ENCODE measurements at places on chromosomes 3 and 15.

- no peak for DNase-seq
Measured at GRCh38 chr15:54803987-54804386, 392.8 kb downstream of the RSL24D1 start.

DNA sequence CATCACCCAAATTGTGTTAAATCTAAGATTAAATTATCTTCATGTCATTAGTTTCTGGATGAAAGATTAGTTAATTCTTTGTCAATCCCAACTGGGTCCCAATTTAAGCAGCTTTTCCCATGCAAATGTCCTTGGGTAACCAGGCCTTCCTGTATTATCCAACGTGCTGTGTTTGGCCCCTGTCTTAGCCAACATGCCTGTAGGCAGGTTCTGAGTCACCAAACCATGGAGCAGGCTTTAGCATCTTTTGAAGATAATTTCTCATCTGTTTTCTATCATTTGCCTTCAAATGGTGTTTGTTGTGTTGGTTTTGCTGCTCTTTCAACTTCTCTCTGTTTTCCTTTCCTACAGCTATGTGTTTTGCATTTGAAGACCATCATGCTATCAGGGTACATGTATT, 216.2 kb downstream of the ITPR1 start:
- DNase-seq, result no peak

DNA sequence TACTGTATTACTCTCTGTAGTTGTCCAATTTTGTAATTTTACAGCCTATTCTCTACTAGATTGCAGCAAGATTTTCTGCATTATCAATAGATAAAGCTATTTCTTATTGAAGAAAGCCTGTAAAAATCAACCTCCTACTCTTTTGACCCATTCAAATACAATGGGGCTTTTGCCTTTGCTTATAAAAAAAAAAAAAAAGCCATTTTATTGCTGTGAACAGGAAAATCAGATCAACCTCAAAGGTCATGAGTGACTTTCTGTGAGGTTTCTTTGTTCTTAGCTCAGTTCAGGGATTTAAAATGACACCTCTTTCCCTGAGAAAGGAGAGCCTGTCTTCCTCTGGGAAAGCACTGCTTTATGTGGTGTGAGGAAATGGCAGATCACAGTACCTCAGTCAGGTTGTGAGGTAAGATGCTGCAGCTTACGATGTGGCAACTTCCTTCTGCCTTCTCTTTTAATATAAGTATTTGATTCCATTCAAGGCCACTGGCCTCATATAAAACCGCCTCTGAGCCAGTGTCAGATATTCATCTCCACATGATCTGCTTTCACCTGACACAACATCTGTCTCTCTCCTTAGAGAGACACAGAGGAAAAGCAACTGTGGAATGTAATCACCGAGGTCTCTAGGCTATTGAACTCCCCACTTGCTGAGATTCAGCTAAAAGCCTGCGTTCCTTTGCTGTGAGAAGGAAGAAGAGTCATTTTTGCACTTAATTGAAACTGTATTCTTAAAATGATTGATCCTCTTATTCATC, 161.5 kb upstream of the MB21D2 start:
- no peak for DNase-seq

GRCh38 chr3:139201446-139202225, 142.2 kb upstream of the MRPS22 start:
- no peak for DNase-seq

GRCh38 chr3:114685161-114685560, 391.3 kb downstream of the TIGIT start:
- no peak for DNase-seq

DNA sequence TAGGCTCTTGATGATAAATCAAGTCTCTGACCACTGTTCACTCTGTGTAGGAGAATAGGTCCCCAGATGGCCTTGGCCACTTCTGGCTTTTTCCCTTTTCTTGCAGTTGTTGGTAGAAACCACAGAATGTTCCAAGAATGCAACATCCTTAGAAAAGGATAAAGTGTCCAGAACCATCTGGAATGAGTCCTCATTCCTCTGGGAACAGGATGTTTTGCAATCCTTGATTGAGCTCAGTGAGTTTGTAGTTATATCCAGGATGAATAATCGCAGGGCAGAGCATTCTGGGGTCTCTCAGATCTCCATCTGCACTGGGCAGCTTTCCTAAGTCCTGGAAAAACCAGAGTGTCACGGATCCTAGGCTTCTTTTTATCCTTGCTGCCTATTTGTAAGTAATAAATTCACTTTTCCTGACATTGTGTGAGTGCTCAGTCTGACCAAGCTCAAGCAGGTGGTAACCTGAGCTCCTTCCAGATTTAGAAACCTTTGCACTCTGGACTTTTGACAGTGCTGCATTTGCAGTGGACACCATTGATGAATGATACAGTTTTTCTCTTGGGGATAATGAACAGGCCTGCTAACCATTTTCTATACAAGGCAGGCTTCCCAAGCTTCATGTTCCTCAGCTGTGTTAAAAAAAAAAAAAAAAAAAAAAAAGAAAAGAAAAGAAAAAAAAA, 1028.6 kb downstream of the OTOL1 start:
- no peak for DNase-seq

GRCh38 chr3:137988152-137988551, 21.8 kb upstream of the CLDN18 start:
- DNase-seq, result no peak

DNA sequence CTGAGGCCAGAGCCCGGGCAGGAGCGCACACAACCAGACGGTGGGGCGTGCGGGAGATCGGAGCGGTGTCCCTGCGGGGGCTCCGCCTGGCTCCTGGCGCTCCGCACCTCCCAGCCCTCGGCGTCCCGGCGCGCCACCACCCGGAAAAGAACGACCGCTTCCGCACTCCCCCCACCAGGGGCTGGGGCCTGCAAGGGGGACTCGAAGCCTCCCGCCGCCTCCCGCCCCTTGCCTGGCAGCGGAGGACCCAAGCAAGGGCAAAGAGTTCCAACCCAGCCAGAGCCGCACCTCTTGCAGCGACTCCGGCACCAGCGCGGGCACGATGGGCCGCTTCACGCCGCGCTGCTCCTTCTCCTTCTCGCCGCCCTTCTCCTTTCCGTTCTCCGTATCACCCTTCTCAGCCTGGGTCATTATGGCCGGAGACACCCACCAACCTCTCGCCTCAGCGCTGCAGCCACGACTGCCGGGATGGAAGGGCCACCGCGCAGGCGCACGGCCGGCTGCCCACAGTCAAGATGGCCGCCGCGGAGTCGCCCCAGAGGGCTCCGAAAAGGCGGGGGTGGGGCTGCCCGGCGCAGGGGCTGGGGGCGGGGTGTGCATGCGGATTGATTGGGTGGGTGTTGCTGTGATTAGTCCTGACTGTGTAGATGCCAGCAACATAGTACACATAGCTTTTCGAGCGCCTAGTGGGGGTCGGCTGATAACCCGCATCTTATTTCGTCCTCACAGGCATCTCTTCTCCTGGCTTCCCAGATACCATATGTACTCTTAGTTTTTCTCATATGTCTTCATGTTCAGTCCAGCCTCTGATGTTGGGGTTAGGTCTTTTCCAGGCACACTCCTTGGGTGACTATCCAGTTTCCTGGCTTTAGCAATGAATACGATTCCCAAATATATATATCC, at the start of gene ACTR8:
TSS of gene ACTR8 (minus strand) at position 462 of the 903 bp plus-strand sequence. CDS start at position 411, 51 bp downstream.
- DNase-seq, result peak; percentile 91

DNA sequence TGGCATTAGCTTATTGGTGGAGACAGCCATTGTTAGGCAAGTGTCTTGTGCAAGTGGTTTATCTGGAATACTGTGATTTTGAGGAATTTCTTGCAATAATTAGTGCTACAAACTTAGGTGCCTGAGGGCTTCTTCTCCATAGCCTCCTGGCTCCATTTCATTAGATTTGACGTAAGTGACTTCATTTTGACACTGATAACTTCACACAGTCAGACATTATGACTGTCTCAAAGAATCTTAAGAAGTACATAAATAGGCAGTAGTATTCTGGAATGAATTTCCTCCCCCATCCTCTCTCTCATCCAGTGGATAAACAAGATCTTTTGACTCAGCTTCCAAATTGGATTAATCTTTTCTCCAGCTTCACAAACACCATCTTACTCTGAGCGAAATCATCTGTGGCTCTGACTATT, 19.0 kb downstream of the ARL14 start:
- DNase-seq, result no peak

DNA sequence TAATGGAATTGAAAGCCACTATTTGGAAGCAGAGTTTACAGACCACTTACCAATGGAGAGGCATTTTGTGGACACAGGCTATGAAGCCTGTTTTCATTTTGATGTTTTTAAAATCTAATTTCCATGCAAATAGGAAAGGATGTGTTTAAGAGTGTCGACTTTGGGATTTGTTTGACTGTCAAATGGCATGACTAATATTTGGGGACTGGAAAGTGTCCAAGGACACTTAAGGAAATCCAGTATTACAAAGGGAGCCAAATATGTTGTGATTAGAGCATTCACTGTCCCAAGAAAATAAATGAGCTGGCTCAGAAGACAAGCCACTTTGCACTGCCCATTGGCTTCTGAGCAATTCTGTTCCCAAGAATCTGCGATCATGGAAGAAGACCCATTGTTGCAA, 34.0 kb upstream of the SLC6A11 start:
- no peak for DNase-seq

DNA sequence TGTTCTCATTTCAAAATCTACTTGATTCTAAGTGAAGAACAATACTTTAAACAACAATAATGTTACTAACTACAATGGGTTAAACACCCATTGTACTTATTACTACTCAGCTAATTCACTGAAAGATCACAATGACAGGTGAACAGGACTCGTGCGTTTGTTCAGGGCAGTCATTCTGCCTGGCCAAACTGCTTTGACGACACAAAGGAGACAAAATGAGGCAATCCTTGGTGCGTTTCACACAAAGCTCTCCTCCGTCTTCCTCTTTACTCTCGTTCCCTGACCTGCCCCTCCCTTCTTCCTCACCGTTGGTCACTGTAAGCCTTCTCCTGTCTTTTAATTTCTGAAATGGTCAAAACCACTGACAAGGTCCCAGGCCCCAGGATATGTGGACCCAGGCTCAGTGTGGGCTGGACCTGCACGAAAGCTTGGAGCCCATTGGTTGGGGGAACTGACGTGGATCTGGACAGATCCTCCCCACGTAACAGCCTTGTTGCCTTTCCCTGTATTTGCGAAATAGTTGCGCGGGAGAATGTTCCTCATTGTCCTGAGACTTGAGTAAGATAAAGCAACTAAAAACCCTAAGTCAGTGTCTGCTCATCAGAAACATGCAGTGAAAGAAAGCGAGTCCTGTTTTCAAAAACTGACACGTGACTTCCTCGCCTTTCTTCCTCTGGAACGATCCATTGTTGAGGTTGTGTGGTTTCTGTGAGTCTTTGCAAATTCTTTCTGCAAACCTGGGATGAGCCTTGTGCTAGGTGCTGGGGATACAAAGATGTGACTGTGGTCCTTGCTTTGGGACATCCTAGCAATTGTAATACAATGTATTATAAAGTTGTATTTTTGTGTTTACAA, 147.1 kb upstream of the RGMA start:
- no peak for DNase-seq

GRCh38 chr3:98690876-98691275, 72.3 kb upstream of the ST3GAL6 start:
- no peak for DNase-seq

- no peak for DNase-seq
Measured at GRCh38 chr3:194139814-194140391, 4.0 kb downstream of the HES1 start.

GRCh38 chr15:45892182-45892581, 257.4 kb downstream of the SQOR start:
- DNase-seq, result no peak

DNA sequence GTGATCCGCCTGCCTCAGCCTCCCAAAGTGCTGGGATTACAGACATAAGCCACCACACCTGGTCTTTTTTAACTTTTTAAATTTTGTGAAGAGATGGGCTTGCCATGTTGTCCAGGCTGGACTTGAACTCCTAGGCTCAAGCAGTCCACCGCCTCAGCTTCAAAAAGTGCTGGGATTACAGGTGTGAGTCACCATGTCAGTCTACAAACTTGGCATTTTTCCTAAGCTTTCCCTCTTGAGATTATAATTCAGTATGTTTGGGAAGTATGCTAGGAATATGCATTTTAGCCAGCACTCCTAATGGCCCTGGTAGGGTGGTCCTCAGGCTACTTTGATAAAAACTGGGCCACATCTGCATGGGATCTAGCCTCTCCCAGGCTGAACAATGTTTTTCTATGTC, 4.4 kb downstream of the WDR73 start:
- DNase-seq, result no peak

DNA sequence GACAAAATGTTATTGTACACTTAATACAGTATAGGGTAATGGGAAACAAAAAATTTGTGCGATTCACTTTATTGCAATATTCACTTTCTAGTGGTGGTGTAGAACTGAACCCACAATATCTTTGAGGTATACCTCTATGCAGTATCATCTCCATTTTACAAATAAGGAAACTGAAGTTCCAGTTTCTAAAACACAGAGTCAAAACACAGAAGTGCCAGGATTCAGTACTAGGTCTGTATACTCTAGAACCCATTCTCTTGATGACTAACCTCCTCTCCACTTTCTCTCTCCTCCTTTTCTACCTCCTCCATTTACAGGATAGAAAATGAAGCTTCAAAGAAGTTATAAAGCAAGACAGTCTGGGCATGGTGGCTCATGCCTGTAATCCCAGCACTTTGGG, 62.2 kb downstream of the MB21D2 start:
- DNase-seq, result no peak

GRCh38 chr3:107927361-107928083, 163.3 kb downstream of the CD47 start:
- peak; percentile 85 for DNase-seq

- no peak for DNase-seq
Measured at GRCh38 chr3:106117490-106117858, 248.7 kb upstream of the CBLB start.

GRCh38 chr3:64306745-64307144, 81.5 kb upstream of the PRICKLE2 start:
- no peak for DNase-seq

- no peak for DNase-seq
Measured at GRCh38 chr3:171165983-171166382, 139.5 kb upstream of the SLC2A2 start.

DNA sequence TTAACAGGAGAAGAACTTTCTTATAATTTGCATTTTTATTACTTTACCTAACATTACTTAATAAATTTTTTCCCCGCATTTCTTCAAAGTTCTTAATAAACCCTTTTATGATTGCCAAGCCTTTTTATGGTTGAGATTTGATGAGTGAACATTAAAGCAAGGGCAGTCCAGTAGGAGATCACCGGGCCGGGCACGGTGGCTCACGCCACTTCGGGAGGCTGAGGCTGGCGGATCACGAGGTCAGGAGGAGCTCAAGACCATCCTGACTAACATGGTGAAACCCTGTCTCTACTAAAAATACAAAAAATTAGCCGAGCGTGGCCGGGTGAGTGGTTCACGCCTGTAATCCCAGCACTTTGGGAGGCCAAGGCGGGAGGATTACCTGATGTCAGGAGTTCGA, 61.4 kb upstream of the TRA2B start:
- DNase-seq, result no peak

- no peak for DNase-seq
Measured at GRCh38 chr15:76236350-76236749, 74.9 kb downstream of the ETFA start.

- DNase-seq, result no peak
Measured at GRCh38 chr15:81492331-81492968, 118.4 kb upstream of the TMC3 start.

Measured in HEK293T (cell line).